Thoracic aorta endothelial cell (primary cell): ENCODE measurements at places on chromosomes 6 and 20. TPM values are rescaled to one million over a fixed set of nuclear protein-coding genes. Genes with fewer than 3 reads are reported as not detected.

Gene SLC22A3
- 0.07 and 0.27 TPM in 2 replicates for total RNA-seq

Gene CD83
- total RNA-seq: 0.53 and 1.2 TPM in 2 replicates

Gene TNFRSF6B
- total RNA-seq: 13.2 and 15.5 TPM in 2 replicates

Gene SAYSD1
- 11.3 and 13.4 TPM in 2 replicates for total RNA-seq

Gene RAB32
- 103 and 122 TPM in 2 replicates for total RNA-seq
